ENCODE measurements at places on chromosomes 7 and 10.

DNA sequence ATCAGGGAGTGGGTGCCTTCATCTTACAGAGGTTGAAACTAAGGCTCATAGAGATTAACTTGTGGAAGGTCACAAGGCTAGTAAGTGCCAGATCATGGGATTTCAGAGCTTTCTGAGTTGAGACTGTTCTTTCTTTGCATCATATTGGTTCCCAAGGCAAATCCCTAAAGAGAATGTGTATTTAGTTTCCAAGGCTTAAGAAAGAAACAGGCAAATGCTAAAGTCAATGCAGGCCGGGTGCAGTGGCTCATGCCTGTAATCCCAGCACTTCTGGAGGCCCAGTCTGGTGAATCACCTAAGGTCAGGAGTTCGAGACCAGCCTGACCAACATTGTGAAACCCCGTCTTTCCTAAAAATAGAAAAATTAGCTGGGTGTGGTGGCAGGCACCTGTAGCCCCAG is 19.8 kb downstream of the CDK1 start:
- DNase-seq: no peak

GRCh38 chr10:7038416-7038815 is 372.4 kb downstream of the SFMBT2 start:
- no peak for DNase-seq

GRCh38 chr7:106255246-106255645 is 29.5 kb downstream of the NAMPT start:
- no peak for DNase-seq

GRCh38 chr7:94687810-94688209 is 31.9 kb upstream of the SGCE start:
- DNase-seq: no peak

DNA sequence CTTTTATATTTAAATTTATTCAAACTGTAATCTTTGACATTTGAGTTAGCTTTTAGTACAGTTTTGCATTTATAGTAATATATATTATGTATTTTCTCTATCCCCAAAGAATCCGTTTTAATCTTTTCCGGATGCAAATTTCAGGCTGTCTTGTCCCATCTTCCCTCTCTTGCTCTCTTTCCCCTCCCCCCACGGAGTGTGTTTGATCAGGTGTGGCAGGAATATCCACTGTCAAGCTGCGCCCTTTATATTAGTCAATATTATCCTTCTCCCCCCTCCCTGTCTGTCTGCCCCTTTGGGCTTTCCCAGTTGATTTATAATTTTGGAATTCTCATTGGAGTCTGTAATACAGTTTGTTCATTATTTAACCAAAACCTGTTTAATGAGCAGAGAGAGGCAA is 19.0 kb downstream of the GBF1 start:
- DNase-seq: no peak

DNA sequence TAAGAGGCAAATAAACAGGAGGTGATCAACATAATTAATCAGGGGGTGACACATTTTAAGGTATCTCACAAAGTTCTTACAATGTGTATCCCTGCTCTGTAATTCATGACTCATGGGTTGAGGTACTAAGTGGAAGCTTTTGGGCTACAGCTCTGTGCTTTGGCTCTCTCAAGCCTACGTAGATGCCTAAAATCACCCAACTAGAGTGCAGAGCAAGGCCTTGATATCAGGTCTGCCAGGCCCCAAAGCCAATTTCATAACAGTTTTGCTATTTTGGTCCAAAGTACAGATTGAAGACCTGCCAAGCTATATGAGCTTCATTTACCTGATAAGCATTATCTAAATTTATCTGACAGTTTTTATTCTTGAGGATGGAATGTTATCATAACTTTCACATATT is 175.3 kb upstream of the BET1 start:
- no peak for DNase-seq

- DNase-seq: no peak
These were observed 178.8 kb upstream of the BMPER start for GRCh38 chr7:33726582-33726981.

GRCh38 chr7:21620054-21620453 is 77.2 kb downstream of the DNAH11 start:
- DNase-seq: no peak

DNA sequence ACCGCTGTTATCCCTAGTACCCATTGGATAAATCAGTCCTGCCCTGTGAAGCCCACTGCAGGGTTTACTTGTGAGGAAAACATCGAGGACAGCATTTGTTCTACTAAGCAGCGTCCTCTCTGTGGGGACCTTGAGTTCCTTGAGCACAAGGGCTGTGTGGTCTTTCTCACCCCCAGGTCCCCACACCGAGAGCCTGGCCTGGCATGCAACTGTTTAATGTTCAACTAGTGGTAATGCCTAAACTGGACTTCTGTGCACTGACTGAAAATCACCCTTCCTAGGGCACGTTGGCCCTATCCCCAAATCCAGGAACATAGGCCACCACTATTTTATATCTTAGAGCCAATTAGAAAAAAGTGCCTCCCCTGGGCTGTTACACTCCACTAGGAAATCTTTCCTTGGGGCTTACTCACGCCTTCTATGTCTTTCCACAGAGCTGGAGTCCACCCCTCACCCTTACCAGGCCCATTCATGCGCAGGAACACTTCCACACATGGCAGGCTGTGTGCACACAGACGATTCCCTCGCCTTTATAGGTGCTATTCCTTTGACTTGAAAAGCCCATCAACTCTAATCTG is 1.7 kb upstream of the TMEM213 start:
- DNase-seq: no peak

- DNase-seq: no peak
These were observed 43.4 kb downstream of the PSPH start for GRCh38 chr7:56007891-56008290.

GRCh38 chr10:58269782-58270290 is 874 bp downstream of the CISD1 start:
- no peak for DNase-seq

GRCh38 chr7:121313220-121313792 is 15.5 kb upstream of the WNT16 start:
- no peak for DNase-seq

- no peak for DNase-seq
These were observed 34.1 kb upstream of the MALRD1 start for GRCh38 chr10:19014498-19014897.

GRCh38 chr7:131945957-131946544 is 389.6 kb upstream of the PODXL start:
- no peak for DNase-seq

GRCh38 chr10:114276671-114277070 is 37.6 kb downstream of the VWA2 start:
- no peak for DNase-seq

DNA sequence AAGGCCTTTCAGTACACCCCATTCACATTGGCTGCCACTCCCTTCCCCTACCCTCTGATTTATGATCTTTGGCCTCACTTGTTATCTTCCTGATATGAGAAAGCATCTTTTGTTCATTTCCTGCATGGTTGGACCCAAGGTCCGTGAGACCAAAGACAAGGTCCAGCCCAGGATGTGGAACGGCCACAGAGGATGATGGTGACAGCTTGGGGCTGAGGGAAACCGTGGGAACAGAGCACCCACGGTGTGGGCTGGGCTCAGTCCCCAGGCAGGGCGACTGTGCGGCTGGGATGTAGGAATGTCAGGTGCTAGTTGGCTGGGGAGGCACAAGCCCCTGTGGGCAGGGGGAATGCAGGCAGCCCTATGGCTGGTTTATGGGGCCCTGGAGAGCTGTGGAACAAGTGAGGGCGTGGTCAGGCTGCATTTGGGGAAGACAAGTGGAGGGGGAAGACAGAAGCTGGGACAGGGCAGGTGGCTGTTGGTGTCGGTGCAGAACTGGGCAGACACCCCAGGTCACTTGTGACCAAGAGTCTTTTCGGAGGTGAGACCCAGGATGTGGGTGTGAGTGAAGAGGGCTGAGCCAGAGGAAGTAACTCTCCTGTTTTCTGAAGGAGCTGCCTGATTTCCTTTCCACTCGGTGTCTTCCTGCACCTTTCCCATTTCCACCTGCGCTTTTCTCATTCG is 51.7 kb upstream of the IGFBP3 start:
- DNase-seq: no peak

DNA sequence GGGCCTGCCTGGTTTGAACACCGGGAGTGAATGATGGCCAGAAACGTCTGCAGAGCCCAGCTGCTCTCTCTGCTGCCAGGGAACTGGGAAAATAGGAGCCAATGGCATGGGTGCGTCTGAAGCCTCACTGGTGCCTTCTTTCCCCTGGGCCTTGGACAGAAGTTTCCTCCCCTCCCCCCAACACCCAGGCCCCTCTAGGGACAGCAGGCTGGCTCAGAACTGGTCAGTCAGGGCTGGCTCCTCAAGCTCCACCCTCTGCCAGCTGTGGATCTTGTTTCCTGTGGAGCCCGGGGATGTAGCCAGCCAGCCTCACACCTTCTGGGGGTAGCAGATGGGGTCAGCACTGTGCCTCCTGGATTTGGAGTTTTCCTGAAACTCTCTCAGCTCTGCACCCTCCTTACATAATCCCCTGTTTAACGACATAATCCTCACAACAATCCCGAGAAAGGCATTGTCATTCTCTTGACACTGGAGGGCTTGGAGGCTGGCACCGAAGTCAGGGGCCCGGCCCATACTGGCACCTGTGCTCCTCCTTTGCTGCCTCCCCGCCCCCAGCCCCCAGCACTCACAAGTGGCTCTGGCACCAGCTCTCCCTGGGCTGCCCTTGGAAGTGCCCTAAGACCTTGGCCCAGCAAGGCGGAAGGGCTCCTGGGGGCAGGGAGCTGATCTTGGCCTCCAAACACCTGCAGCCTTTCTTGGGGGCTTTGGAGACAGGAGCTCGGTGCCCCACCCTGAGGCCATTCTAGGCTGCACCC is 5.7 kb downstream of the LDB3 start:
- no peak for DNase-seq

GRCh38 chr10:110978204-110978603 is 58.8 kb downstream of the SHOC2 start:
- DNase-seq: no peak

- DNase-seq: no peak
These were observed 58.4 kb upstream of the MACROH2A2 start for GRCh38 chr10:69994262-69994661.

GRCh38 chr7:155710031-155710430 is 65.6 kb downstream of the RBM33 start:
- no peak for DNase-seq

GRCh38 chr7:29102558-29103151 is 43.7 kb downstream of the CPVL start:
- no peak for DNase-seq

DNA sequence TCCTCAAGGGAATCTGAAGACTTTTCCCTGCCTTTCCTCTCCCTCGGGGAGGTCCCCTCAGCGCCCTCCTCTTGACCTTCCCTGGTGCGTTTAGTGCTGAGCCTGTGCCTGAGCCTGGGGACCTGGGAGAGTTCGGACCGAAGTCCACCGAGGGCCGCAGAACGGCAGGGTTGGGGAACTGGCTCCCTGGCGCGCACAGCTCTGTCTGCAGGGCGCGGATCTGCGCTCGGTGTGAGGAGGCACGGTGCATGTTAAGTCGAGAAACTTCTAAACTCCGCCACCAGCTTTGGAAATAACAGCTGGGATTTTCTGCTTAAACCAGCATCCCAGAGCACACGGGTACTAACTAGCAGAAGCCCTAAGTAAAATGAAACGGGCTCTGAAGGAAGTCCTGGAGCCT is 44.2 kb upstream of the SLC29A4 start:
- DNase-seq: no peak

- no peak for DNase-seq
These were observed 478.7 kb downstream of the TYW1 start for GRCh38 chr7:67475293-67475692.

- DNase-seq: no peak
These were observed 99.5 kb downstream of the CAMK1D start for GRCh38 chr10:12448729-12449391.

DNA sequence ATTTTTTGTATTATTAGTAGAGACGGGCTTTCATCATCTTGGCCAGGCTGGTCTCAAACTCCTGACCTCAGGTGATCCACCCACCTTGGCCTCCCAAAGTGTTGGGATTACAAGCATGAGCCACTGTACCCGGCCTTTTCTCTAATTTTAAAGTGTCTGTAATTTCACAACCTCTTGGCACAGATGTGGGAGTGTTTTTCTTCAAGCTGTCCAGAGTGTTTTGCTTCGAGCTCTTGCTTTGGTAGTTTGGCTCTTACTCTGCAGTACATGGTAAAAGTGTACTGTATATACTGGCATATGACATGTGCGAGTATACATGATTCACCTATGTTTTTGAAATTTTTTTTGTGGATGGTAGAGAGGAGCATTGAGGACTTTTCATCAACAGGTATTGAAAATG is 9.8 kb downstream of the SRGN start:
- DNase-seq: no peak

All from esophagus squamous epithelium (tissue), 5 donors.